ENCODE measurements at places on chromosomes 7 and 10.

- no peak for DNase-seq
These were observed 8.9 kb downstream of the DOCK4 start for GRCh38 chr7:112197322-112197721.

GRCh38 chr10:120486671-120487205 lies 29.7 kb downstream of the PLPP4 start:
- no peak for DNase-seq

DNA sequence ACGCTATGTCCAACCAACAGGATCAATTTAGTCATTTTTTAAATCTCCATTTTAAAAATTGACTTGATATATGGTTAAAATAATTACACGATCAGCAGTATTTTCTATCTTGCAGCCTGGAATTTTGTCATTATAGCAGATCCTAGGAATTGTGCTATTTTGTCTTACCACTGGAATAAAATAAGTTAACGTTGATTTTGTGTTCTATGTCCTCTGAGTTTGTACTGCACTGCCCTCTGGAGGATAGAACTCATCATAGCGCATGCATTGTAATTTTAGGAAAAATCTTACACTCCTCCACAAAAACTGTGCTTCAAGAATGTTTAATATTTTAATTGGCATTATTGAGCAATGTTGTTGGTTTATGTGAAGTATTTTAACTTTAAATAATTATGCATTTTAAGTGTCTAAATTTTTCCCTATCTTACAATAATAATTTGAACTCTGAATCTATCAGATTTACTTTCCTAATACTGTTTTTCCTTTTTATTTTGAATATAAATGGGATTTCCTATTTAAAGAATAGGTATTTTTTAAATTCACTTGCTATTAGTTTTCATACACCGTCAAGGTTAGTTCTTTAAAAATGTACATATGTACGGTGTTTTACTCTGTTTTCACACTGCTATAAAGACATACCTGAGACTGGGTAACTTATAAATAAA lies 220.1 kb downstream of the PPP1R3A start:
- DNase-seq = no peak

DNA sequence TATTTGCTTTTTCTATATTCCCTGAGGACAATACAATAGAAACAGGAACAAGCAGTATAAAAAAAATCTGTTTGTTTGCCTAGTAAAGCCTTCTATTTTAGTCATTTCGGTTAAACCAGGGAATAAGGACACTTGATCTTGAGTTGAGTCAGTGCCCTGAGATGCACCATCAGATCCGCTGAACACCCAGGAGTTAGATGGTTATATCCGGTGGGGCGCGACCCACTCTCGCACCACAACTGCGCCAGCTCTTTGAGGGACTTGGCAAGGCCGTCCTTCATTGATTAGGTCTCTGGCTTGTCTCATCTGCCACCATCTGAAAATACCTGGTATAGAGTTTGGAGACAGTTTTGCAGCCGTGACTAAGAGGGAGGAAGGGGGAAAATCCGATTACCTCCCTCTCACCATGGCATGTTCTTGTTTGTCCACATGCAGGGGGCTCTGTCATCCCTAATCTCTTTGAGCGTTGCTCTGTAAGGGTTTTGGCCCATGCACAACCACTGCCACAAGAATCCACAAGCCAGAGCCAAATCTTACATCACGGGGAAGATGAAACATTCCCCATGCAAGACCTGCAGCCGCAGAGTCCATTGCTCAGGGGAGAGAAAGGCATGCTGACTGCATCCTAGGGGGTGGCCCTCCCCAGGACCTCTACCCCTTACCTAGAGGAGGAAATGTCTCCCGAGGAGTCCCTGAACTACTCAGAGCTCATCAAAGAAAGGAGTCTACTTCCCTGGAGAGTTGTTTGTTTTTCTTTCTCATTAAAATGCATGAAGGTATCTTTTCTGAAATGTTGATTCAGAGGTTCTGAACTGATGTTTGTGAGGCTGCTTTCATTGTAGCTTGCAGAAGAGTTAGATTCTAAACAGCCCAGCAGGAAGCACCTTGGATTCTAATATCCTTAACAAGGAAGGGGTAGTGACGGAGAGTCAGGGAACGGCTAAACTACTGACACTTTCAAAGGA lies 101.6 kb upstream of the FAM171A1 start:
- DNase-seq = no peak

- DNase-seq = no peak
These were observed 106.4 kb upstream of the GSDME start for GRCh38 chr7:24863626-24864025.

- DNase-seq = no peak
These were observed 683.1 kb upstream of the POM121L12 start for GRCh38 chr7:52352013-52352981.

DNA sequence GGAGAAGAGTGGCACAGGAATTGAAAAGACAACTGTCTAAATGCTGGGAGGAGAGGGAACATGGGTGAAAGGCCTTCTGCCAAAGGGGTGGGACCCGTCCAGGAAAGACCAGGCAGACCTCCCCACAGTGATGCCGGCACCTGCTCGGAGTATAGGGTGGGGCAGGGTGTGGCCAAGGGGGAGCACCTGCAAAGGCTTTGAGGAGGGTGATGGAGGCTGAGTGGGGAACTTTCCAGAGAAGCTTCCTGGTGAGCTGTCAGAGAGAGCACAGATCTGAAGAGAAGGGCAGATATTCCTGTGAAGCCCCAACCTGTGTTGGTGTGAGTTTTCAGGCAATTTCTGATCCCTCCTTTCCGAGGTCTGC lies 263.4 kb upstream of the GRB10 start:
- DNase-seq = no peak

DNA sequence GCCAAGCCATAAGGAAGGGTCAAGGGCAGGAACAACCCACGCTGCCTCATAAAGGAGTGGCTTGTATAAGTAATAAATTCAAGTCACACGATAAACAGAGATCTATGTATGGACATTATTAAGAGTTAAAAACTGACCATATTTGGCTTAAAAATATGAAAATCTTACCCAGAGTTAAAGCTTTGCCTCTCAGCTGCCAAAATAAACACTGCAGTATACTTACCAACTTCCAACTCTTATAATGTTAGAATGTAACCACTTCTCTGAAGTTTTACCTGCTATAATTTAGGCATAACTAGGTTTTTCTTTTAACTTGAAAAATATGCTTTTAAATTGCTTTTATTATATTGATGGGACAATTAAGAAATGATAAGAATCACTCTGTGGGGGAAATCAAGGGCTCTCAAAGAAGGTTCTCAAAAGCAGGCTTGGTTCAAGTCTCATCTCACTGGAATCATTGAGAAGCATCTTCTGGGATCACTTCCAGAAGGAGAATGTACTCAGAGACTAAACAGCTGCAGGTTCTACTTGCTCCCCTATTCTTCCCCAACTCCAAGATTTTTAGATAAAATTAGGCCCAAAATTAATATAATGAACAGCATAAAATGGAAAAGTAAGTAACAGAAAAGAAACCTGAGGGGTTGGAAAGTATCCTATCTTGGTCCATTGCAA lies 16.1 kb upstream of the CAV2 start:
- DNase-seq = no peak

DNA sequence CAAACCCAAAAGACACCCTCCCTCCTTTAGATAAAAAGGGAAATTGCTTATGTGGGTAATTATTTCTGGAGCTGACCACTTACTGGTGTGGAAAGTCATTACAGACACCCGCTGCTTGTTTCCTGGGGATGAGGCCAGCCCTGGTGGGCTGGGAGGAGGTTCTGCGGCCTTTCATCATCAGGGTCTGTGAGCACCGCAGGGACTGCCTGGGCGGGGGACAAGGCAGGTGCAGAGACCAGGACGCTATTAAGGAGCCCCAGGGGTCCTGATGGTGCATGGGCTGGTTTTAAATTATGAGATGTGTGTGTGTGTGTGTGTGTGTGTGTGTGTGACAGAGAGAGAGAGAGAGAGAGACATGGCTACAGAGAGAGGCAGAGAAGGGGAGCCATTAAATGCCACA lies 171.2 kb downstream of the DNAJB6 start:
- no peak for DNase-seq

- no peak for DNase-seq
These were observed 188.5 kb upstream of the FERD3L start for GRCh38 chr7:19333706-19334105.

- DNase-seq = no peak
These were observed 143.6 kb downstream of the EBF3 start for GRCh38 chr10:129820451-129820850.

- no peak for DNase-seq
These were observed 32.3 kb upstream of the NUB1 start for GRCh38 chr7:151309311-151309710.

- DNase-seq = no peak
These were observed 5.8 kb downstream of the COMTD1 start for GRCh38 chr10:75229971-75230370.

- no peak for DNase-seq
These were observed 4.8 kb downstream of the ADRA2A start for GRCh38 chr10:111081595-111081994.

- DNase-seq = no peak
These were observed 765.1 kb downstream of the SUGCT start for GRCh38 chr7:40899636-40900507.

GRCh38 chr7:21526007-21526406 lies 16.8 kb upstream of the DNAH11 start:
- DNase-seq = no peak

DNA sequence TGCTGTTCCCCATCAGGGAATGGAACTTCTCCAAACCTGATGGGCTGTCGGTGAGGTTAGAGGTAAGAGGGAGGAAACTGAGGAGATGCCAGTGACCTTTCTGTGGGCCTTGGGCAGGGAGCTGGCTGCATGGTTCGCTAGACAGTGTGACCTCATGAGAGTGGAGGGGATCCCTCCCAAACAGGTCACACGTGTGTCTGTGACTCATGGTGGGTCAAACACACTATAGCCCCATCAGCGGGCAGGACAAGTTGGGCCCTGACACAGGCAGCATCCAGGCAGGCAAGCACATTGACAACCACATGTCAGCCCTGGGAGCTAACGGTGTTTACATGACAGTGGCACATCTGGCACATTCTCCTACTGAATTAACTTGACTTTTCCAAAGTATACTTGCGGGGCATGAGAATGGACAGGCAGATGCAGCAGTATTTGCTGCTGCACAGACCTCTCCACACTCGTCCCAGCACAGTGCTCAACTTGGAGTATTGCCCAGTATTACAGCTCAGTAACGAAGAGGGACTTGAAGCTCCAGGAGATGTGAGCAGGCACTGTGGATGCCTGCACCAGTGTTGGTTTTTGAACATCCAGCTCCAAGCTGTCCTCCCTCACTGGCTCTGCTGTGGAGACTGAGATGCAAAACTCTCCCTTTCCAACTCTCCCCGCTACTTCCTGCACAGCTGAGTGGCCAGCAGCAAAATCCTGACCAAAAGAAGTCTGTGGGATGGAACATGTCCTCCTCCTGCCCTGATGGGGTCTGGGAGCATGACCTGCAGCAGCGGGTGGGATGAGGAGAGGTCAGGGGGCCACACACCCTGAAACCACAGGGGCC lies 199.6 kb downstream of the WDR37 start:
- no peak for DNase-seq

GRCh38 chr7:100719523-100720278 lies 567 bp upstream of the EPO start:
- DNase-seq = no peak

DNA sequence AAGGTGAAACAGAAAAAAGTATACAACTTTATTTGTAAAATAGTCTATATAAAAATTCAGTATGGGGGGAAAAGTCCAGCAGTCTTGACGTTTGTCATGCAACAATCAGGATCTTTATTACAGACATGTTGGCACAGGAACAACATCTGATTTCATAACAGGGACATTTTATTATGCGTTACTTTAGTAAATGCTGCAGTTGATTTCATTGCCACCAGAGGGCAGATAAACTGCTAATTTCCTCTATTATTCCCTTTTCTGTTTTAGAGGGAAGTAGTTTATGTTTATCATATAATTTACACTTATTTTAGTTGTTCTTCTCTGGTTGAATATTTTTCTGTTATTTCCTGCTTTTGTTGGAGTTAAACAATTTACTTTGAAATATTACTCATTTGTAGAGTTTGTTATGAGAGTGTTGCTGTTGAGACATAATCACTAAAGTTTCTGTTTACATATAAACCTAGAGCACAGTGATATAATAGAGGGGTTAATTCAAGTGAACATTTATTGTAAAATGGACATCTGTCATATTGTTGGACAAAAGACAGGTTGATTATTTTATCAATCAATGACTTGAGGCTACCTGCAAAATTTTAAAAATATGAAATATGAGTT lies 3.3 kb downstream of the PLXDC2 start:
- no peak for DNase-seq

Data from NCI-H1436 treated with DMSO at 0.1 percent for 48 hours (cell line).